ENCODE measurements at places on chromosomes 7 and 10.

- no peak for DNase-seq
Measured at GRCh38 chr7:104207348-104207730, 474 bp downstream of the ORC5 start.

GRCh38 chr10:62250594-62251198, 17.9 kb downstream of the RTKN2 start:
- DNase-seq = peak; percentile 63

GRCh38 chr7:56115852-56116538, at the start of gene NUPR2:
TSS of gene NUPR2 (minus strand) at chr7:56116417. CDS start at chr7:56116314, 103 bp downstream.
- DNase-seq = no peak

DNA sequence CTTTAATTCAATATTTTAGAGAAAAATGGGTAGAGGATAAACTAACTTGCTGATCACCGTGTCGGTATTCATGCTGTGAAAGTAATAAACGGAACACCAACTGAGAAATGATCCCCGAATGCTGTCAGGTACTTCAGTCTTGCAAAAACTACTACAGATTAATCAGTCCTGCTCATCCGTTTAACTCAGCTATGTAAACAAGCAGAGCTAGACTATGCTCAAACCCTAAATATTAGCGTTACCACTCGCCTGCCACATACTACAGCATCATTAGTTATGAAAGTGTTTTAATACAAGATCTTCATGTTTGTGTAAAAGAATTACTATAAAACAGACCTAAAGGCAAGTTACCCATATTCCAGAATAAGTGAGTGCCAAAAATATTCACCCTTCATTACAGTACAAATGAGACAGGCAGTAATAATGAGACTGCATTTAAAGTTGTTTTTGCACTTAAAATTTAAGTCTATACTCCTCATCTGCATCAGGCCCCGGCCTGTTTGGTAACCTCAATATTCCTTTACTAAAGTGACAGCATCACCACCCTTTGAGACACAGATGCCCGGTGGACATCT, 952 bp downstream of the DNMBP start:
- DNase-seq = no peak

GRCh38 chr10:132063432-132063831, 2.3 kb upstream of the JAKMIP3 start:
- no peak for DNase-seq

- DNase-seq = no peak
Measured at GRCh38 chr7:3165681-3166580, 122.3 kb upstream of the CARD11 start.

- DNase-seq = no peak
Measured at GRCh38 chr7:143417734-143418383, 9.2 kb upstream of the EPHA1 start.

- DNase-seq = no peak
Measured at GRCh38 chr7:139631520-139632031, 108.1 kb downstream of the CLEC2L start.

- no peak for DNase-seq
Measured at GRCh38 chr7:3075441-3075840, 31.8 kb upstream of the CARD11 start.

DNA sequence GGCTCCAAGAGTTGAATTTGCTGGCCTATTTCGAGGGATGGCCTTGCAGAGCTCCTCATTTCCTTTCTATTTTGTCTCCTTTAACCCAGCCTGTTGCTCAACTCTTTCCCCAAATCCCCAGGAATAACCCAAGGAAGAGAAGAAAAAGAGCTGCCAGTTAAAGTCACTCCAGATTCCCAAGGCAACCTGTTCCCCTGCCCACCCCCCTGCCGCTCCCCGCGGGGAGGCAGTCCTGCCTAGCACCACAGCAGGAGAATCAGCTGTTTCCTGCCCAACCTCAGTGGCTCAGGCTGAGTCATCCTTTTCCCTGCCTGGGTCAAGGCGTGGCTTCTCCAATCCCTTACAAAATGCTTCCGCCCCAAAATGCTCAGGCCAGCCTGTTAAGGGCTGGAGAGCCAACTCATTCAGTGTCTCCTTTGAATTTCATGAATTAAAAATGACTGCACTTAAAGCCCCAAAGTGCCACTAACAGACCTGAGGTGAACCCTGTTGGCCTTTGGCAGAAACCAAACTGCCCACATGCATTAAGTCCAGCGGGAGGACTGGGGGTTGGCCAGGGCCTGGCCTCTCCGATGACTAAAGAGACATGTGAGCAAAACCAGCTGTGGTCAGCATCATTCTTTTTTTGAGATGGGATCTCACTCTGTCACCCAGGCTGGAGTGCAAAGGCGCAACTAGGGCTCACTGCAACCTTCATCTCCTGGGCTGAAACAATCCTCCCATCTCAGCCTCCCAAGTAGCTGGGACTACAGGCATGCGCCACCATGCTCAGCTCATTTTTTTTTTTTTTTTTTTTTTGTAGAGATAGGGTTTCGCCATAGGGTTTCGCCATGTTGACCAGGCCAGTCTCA, 83.2 kb upstream of the KIF5B start:
- DNase-seq = peak; percentile 94

DNA sequence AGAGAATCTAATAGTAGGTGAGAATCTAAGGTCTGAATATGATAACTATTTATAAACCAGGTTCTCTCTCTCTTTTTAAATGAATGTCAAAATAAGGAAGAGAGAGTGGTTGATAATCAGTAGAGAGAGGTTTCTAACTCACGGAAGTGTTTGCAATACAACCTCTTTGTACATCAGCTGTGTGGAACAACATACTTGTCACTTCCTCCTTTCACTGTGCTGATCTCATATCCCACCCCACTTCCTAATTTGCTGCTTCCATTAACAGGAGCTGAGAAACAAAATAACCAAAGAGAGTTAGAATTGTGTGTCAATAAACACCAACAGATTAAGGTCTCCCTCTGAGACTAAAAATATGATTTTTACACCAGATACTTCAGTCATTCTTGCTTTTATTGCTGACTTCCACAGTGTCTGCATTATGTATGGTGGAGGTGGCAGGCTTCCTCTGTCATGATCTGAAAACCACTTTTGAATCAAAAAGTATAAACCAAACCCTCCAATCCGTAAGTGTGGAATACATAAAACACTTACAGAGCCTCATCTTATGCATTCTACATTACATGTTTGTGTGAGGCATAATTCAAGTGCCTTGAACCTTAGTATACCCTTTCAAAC, 25.0 kb downstream of the CACUL1 start:
- DNase-seq = no peak

DNA sequence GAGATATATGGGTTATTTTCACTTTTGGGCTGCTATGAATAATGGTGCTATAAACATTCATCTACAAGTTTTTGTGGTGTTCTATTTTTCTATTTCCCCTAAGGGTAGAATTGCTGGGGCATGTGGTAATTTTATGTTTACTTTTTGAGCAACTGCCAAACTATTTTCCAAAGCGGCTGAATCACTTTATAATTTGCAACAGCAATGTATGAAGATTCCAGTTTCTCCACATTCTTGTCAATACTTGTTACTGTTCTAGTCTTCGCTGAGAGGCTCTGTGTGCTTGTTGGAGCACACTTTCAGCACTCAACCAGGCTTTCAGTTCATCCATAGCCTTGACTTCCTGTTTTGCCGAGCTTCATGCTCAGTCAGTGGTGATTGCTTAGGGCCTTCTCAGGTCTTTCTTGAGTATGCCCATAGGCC, 39.0 kb downstream of the ADK start:
- peak; percentile 80 for DNase-seq

DNA sequence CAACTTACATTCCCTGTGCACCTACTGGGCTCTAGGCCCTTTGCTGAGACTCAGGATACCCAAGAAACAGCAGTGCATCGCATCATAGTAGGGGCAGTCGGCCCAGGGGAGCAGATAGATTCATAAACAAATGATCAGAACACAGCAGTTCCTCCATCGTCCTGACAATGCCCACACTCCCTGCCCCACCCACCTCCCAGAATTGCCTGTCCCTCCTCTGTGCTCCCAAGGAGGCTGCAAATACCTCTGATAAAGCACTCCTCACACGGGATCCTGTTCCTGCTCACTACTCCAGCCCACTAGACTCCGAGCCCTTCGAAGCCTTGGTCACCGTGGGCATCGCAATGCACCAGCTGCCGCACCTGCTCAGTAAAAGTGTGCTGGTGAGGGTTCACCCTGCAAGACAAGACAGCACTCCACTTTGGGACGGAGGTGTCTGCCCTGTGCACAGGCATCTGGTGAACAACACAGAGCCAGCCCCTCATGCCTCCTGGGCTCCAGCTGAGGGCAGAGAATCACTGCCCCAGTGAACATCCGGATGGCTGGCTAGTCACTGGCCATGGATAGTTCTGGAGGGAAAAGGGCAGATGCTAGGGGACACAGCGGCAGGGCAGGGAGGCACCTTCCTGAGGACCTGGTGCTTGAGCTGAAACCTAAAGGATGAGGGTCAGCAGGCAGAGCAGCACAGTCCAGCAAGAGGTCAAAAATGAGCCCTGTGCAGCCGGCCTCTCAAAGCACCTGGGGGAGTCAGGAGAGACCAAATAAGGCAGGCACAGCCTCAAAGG, 60.7 kb downstream of the TNS3 start:
- no peak for DNase-seq

- no peak for DNase-seq
Measured at GRCh38 chr7:134942690-134943466, 43.4 kb upstream of the AGBL3 start.

GRCh38 chr7:525740-526139, 6.1 kb upstream of the PDGFA start:
- no peak for DNase-seq

DNA sequence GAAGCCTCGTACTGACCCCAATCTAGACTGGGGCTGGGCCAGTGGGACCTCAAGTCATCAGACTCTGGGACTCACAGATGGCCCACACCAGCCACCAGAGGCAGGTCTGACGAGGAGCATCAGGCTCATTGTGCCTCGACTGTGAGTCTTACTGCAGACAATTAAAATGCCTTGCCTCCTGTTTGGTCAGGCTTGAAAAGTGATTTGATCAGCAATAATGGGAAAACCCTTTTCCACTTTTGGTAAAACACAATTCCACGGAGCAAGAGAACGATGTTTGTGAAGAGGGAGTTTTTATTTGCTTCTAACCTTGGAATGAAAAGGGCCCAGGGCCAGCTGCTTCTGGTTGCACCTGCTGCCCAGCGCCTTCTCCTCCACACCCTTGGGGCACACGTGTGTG, 43.9 kb downstream of the C10orf143 start:
- no peak for DNase-seq
